ENCODE measurements at places on chromosomes 1 and 21.
A peak's percentile ranks its signal among the peaks of the same experiment; 100 is the strongest.

DNA sequence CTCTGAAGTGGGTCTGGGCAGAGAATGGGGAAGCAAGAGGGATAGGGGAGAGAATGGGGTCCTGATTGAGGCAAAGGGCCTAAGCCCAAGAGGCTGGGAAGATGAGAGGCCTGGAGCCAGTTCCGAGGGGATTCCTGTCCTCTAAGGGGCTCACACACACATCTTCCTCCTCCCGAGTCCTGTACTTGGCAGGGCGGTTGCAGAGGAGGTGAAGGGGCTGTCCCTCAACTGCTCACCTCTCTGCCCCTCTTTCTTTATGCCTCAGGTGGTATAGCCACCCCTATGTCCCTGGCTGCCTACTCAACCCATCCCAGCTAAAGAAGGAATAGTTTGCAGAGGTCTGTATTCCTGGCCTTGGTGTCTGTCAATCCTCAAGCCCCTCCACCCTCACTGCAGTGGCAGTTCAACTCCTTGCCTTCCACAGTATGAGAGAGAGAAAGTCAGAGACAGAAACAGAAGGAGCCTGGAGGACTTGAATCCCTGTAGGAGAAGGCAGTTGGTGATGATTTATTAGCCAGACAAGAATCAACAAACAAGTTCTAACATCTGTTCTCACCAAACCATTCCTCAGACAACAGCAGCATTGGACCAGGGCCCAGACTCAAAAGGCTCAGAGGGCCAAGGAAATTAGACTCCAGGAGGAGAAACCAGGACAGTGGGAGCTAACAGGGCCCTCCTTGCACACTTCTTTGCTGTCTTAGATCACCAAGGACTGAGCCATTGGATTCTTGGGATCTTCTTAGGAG is 10.7 kb downstream of the SH2D2A start:
- no peak for DNase-seq

DNA sequence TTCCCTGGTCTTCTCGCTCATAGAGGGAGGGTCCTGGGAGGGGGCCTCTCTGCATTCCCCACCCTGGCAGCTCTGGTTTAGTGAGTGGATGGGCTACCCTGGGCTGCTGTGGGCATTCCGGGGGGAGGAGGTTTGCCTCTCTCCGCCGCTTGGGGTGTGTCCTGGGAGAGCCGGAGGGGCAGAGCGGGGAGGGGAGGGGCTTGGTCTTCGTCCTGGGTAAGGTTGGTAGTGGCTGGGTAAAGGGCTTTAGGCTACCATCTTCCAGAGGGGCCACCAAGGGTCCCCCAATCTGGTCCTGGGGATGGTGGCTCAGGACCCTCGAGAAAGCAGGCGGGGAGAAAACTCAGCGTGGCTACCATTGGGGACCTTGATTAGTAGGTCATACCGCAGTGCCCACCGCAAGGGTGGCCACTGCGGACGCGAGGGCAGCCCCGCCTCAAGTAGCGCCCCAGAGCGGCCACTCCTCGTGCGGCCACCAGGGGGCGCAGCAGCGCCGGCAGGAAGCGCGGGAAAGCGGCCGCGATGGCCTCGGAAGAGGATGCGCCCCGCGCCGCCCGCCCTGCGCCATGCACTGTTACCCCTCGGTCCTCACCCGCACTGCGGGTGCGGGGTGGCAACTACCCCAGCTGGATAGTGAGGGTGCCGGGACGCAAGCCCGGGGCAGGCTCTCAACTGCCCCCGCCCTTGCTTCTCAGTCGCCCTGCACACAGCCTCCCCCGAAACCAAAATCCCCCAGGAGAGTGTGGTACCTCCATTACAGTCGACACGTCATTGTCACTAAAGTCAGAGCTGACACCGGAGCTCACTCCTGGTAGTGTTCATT is 44.1 kb upstream of the SLC25A33 start:
- DNase-seq: peak; percentile 64

- no peak for DNase-seq
Observed at GRCh38 chr1:60924964-60925798, 157.2 kb upstream of the NFIA start.

DNA sequence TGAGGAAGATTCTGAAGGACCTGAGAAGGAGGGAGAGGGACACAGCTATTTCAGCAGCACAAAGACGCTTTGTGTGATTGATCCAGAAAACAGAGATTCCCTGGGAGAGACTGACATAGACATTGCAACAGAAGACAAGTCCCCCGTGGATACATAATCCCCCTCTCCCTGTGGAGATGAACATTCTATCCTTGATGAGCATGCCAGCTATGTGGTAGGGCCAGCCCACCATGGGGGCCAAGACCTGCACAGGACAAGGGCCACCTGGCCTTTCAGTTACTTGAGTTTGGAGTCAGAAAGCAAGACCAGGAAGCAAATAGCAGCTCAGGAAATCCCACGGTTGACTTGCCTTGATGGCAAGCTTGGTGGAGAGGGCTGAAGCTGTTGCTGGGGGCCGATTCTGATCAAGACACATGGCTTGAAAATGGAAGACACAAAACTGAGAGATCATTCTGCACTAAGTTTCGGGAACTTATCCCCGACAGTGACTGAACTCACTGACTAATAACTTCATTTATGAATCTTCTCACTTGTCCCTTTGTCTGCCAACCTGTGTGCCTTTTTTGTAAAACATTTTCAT is 161.3 kb upstream of the SGIP1 start:
- DNase-seq: no peak

DNA sequence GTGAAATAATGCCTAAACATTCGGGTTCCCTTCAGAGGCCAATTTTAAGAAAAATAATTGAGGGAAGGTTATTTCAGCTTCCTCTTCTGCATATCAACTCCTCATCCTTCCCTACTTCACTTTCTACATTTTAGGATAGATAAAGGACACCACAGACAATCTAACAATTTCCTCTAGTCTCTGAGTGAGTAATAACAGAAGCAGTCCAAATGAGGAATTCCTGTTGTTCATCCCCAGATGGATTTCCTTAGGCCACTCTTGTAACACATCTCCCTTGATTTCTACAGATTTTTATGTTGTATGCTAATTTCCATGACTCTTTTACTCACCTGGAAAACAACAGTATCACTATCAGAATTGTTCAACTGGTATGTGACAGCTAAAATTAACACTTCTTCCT is 87.7 kb upstream of the LYPLAL1 start:
- no peak for DNase-seq
